ENCODE measurements at places on chromosomes 4 and X. TPM values are rescaled to one million over a fixed set of nuclear protein-coding genes. Genes with fewer than 3 reads are reported as not detected.

Gene ANK2
- 27.1 TPM for polyA plus RNA-seq

Gene AWAT2
- polyA plus RNA-seq = not detected

Gene SMIM10L2A
- polyA plus RNA-seq = 12.4 TPM

Gene PDE6B
- polyA plus RNA-seq = 8.7 TPM

Gene CENPVL1
- polyA plus RNA-seq = not detected

Gene ODAM
- polyA plus RNA-seq = not detected

Gene FHL1
- 110 TPM for polyA plus RNA-seq
